ENCODE measurements at places on chromosomes 11 and 22.

GRCh38 chr11:66881451-66881835 is 24.6 kb downstream of the LRFN4 start:
- H3K27me3 ChIP-seq = no peaks in the 10 kb centered on the region
- H3K4me1 ChIP-seq = peaks cover 27% of the 10 kb centered on the region
- H3K36me3 ChIP-seq = no peaks in the 10 kb centered on the region
- no peak overlapping the region for H3K27ac ChIP-seq

DNA sequence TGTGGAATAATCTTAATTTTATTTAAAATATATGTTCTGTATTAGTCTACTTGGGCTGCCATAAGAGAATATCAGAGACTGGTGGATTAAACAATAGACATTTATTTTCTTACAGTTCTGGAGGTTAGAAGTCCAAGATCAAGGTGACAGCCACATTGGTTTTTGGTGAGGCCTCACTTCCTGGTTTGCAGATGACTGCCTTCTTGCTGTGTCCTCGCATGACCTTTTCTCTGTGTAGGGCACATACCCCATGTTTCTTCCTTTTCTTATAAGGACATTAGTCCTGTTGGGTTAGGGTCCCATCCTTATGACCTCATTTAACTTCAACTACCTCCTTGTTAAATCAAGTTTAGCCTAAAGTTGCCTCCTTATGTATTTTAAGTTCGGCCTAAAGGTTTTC is 202.7 kb upstream of the MPPED2 start:
- no peak for DNase-seq
- no peaks in the 10 kb centered on the region for H3K4me1 ChIP-seq
- H3K27me3 ChIP-seq = no peaks in the 10 kb centered on the region
- no peak overlapping the region for H3K4me3 ChIP-seq

DNA sequence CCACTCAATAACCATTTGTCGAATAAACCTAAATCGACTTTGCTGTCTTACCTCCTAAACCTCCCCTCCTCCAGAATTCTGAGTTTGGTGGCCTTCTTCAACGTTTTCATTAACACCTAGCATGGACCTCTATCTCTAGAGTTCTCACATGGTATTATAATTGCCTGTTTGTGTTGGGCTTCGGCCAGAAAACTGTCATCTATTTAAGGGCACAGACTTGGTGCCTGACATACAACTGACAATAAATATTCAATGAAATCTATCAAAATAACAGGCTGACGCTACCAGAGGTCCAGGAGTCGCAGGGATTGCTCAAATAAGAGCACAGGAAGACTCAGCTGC is 687 bp downstream of the ALKBH8 start:
- no peak overlapping the region for H3K27ac ChIP-seq
- no peaks in the 10 kb centered on the region for H3K4me1 ChIP-seq
- H3K4me3 ChIP-seq = peak overlapping the region; percentile 86
- no peak for DNase-seq

- no peaks in the 10 kb centered on the region for H3K27me3 ChIP-seq
- peak overlapping the region; percentile 11 for H3K27ac ChIP-seq
- no peak overlapping the region for H3K4me3 ChIP-seq
- DNase-seq = peak; percentile 50
- peaks cover 33% of the 10 kb centered on the region for H3K4me1 ChIP-seq
These were observed 118.4 kb downstream of the RBFOX2 start for GRCh38 chr22:35910003-35910769.

DNA sequence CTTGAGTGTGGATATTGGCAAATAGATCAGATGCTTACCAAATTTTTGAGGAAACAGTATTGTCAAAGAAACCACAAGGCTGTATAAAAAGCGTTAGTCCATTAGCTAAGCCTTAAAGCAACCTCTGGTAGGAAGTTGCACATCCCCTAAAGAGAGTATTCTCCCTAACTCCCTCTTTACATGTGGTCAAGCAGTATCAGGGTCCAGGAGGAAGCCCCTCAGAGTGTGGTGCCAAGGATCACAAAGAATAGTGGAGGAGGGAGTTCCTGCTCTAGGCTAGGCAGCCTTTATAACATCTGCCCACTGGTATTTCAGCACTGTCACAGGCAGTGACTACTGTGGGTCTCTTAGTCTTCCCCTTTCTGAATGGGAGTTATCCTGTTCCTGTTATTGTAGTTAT is 18.8 kb upstream of the AMPD3 start:
- no peaks in the 10 kb centered on the region for H3K36me3 ChIP-seq
- H3K4me3 ChIP-seq = no peak overlapping the region
- H3K27ac ChIP-seq = no peak overlapping the region
- no peak for DNase-seq
- no peaks in the 10 kb centered on the region for H3K27me3 ChIP-seq

- no peak overlapping the region for H3K4me3 ChIP-seq
- H3K27me3 ChIP-seq = peaks cover 36% of the 10 kb centered on the region
- no peak for DNase-seq
- no peaks in the 10 kb centered on the region for H3K36me3 ChIP-seq
These were observed 95.3 kb downstream of the FBXO7 start for GRCh38 chr22:32569956-32570355.

GRCh38 chr11:114061048-114061680 is 1.7 kb downstream of the ZBTB16 start:
- peaks cover 39% of the 10 kb centered on the region for H3K4me1 ChIP-seq
- peak; percentile 55 for DNase-seq
- peak overlapping the region; percentile 70 for H3K4me3 ChIP-seq
- no peak overlapping the region for H3K27ac ChIP-seq

- H3K4me1 ChIP-seq = peaks cover 13% of the 10 kb centered on the region
- H3K4me3 ChIP-seq = no peak overlapping the region
- no peak for DNase-seq
These were observed 33.0 kb upstream of the RIC3 start for GRCh38 chr11:8201644-8202365.

DNA sequence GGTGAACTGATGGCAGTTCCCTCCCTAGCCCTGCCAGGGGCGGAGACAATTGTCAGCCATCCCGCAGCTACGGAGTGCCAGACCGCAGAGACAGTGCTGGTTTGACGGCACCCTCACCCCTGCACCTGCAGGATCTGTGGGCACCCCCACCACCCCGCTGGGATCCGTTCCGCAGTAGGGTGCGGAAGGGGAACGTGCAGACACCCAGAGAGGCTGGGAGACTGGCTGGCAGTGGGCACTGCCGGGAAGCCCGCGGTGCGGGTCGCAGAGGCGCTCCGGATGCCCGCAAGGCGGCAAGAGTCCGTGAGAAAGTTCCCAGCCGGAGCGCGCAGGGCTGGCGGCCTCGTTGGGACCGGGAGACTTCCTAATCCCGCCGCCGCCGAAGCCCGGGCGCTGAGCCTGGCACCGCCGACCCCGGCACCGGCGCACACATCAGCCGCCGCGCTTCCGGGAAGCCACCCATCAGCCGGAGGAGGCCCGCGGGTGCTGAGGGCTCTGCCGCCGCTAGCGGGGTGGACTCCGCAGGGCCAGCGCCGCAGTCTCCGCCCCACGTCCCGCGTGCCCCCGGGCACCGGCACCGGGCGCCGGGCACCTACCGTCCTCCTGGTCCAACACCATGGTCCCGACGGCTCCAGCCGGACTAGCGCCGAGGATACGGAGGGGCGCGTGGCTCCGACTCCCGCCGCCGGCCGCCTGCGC is 4.3 kb upstream of the LMO1 start:
- H3K36me3 ChIP-seq = no peaks in the 10 kb centered on the region
- peak; percentile 68 for DNase-seq
- H3K27ac ChIP-seq = no peak overlapping the region
- peaks cover 74% of the 10 kb centered on the region for H3K27me3 ChIP-seq

- H3K36me3 ChIP-seq = no peaks in the 10 kb centered on the region
- H3K4me3 ChIP-seq = no peak overlapping the region
- DNase-seq = no peak
- no peak overlapping the region for H3K27ac ChIP-seq
These were observed 52.5 kb upstream of the NNMT start for GRCh38 chr11:114243461-114244372.

DNA sequence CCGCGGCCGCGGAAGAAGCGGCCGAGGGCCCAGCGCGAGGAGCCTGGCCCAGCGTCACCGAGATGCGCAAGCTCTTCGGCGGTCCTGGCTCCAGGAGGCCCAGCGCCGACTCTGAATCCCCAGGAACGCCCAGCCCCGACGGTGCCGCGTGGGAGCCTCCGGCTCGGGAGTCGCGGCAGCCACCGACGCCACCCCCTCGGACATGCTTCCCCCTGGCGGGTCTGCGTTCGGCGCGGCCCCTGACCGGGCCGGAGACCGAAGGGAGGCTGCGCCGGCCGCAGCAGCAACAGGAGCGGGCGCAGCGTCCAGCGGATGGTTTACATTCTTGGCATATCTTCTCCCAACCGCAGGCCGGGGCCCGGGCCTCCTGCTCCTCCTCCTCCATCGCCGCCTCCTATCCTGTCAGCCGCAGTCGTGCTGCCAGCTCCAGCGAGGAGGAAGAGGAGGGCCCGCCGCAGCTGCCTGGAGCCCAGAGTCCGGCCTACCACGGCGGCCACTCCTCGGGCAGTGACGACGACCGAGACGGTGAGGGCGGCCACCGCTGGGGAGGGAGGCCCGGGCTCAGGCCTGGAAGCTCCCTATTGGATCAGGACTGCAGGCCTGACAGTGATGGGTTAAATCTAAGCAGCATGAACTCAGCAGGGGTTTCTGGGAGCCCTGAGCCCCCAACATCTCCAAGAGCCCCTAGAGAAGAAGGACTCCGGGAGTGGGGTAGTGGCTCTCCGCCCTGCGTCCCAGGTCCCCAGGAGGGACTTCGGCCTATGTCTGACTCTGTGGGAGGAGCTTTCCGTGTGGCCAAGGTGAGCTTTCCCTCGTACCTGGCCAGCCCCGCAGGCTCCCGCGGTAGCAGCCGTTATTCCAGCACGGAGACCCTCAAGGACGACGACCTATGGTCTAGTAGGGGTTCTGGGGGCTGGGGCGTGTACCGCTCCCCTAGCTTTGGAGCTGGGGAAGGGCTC is 1.2 kb downstream of the ARHGEF17 start:
- H3K4me3 ChIP-seq = peak overlapping the region; percentile 91
- peak; percentile 95 for DNase-seq
- no peaks in the 10 kb centered on the region for H3K36me3 ChIP-seq
- peaks cover 2% of the 10 kb centered on the region for H3K27me3 ChIP-seq
- H3K4me1 ChIP-seq = peaks cover 48% of the 10 kb centered on the region

DNA sequence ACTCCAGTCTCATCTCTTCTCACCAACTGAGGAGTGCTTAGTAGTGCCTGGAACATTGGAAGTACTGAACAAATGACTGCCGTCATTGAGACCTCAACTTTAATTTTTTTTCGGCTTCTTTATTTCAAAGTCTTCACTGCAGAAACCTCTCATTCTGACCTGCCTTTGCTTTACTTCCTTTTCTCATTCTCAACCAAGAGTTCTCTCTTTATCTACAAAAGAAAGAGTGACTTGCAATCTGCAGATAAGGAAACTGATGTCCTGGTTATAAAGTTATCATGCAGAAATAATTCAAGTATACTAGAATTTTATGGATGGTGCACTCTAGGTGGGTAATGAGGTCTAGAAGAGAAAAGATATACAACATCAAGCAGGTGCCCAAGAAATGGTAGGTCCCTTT is 1.2 kb upstream of the EED start:
- H3K27ac ChIP-seq = no peak overlapping the region
- DNase-seq = no peak
- peak overlapping the region; percentile 77 for H3K4me3 ChIP-seq
- H3K36me3 ChIP-seq = no peaks in the 10 kb centered on the region
- H3K4me1 ChIP-seq = peaks cover 21% of the 10 kb centered on the region
- H3K27me3 ChIP-seq = no peaks in the 10 kb centered on the region

DNA sequence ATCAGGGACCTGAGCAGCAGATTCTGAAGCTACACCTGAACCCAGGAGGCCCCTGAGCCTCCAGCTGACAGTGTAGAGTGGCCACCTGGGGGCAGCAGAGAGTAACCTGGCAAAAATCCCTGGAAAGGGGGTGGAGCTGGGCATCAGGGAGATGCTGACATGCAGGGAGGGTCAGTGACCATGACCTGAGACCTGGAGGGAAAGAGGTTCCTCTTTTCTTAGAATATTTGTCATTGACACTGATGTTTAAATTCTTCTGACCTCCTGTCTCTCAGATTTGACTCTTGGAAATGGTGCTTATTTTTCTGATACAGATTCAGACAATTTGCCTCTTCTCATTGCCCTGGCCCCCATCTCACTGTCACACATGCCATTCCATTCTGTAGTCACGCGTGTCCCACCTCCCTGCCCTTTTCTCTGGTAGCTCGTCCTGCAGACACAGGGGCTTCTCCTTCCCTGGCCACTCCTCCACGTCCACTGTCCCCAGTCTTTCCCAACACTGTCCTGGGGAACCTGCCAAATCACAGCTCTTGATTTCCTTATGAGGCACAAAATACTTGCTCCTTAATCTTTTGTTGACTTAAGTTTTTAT is 117.2 kb upstream of the IGLL5 start:
- H3K27ac ChIP-seq = no peak overlapping the region
- no peak overlapping the region for H3K4me3 ChIP-seq
- H3K27me3 ChIP-seq = peaks cover 96% of the 10 kb centered on the region
- H3K4me1 ChIP-seq = no peaks in the 10 kb centered on the region
- no peaks in the 10 kb centered on the region for H3K36me3 ChIP-seq
- DNase-seq = peak; percentile 68

DNA sequence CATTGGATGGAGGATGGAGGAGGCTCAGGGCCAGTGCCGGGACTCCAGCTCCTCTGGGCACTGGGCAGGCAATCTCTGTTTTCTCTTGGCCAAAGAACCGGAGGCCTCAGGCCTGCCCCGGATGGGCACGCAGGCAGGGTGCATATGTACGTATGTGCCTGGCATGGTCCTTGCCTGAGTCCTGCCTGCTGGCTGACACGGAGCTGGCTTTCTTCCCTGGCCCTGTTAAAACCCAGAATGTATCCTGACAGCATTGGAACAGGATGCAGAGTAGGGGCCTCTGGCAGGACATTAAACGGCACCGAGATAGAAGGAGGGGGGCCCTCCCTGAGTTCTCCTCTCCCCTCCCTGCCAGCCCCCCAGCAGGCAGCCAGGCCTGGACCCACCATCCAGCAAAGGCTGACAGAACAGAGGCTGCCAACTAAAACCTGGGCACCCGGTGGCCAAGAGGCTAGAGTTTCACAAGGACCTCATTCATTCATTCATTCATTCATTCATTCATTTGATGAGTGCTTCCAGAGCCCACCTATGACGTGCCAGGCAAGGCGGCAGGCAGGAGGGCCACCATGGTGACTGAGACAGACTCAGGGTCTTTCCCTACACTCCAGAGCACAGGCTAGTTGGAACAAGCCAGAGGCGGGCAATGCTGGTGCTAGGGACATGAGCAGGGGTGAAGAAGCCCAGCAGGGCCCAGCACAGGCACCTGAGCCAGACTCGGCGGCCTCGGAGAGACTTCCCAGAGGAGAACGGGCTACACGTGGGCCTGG is 28.8 kb downstream of the FLRT1 start:
- no peak for DNase-seq
- H3K4me1 ChIP-seq = peaks cover 48% of the 10 kb centered on the region
- H3K4me3 ChIP-seq = no peak overlapping the region
- H3K27ac ChIP-seq = no peak overlapping the region
- H3K36me3 ChIP-seq = no peaks in the 10 kb centered on the region
- peaks cover 51% of the 10 kb centered on the region for H3K27me3 ChIP-seq

GRCh38 chr11:7892840-7893254 is 38.2 kb downstream of the OR10A6 start:
- H3K36me3 ChIP-seq = no peaks in the 10 kb centered on the region
- no peak overlapping the region for H3K27ac ChIP-seq
- no peak overlapping the region for H3K4me3 ChIP-seq
- peak; percentile 60 for DNase-seq
- H3K4me1 ChIP-seq = no peaks in the 10 kb centered on the region
